NCI-H69 (cell line): ENCODE measurements at places on chromosomes 11 and 22.

GRCh38 chr11:3109921-3110706 is 52.9 kb upstream of the CARS1 start:
- peak; percentile 63 for DNase-seq

- peak; percentile 91 for DNase-seq
These were observed 331.2 kb downstream of the TMEM135 start for GRCh38 chr11:87368858-87369480.

DNA sequence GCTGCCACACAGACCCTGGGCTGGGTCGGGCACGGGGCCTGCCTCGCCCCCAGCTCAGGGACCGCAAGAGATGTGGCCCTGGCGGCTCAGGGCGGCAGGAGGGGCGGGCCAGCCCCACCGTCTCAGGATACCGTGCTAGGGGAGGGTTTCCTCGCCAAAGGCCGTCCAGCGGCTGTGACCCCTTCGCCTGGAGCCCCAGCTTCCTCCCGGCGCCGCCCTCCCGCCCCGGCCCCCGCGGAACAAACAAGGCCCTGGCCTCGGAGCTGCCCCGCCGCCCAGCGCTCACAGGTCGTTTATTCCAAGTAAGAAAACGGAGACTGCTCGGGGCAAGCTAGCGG is 543 bp upstream of the AP2A2 start:
- DNase-seq: no peak

DNA sequence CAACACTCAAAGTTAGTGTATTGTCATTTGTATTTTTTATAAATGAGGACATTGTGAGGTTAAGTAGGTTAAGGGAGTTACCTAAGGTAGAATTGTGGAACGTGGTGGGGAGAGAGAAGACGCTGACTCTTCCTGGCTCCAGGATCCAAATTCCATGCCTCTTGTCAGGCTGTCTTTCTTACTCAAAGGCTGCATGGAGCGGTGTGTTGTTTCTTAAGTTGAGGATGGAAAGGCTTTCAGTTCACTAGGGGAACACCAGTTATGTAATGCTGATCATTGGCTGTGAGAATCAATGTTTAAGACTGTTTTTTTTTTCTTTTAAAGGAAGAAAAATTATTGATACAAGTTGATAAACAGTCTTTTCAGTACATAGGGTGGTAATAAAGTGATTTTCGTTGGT is 2.9 kb downstream of the UBE2L3 start:
- DNase-seq: no peak

GRCh38 chr22:36922711-36923110 is 9.3 kb downstream of the CSF2RB start:
- DNase-seq: no peak

DNA sequence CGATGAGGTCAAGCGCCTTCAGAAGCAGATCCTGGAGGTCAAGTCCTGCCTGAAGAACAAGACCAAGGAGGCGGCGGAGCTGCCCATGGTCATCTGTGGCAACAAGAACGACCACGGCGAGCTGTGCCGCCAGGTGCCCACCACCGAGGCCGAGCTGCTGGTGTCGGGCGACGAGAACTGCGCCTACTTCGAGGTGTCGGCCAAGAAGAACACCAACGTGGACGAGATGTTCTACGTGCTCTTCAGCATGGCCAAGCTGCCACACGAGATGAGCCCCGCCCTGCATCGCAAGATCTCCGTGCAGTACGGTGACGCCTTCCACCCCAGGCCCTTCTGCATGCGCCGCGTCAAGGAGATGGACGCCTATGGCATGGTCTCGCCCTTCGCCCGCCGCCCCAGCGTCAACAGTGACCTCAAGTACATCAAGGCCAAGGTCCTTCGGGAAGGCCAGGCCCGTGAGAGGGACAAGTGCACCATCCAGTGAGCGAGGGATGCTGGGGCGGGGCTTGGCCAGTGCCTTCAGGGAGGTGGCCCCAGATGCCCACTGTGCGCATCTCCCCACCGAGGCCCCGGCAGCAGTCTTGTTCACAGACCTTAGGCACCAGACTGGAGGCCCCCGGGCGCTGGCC is 11.0 kb downstream of the RASD2 start:
- no peak for DNase-seq

- no peak for DNase-seq
These were observed 6.9 kb downstream of the DPAGT1 start for GRCh38 chr11:119094816-119095065.

DNA sequence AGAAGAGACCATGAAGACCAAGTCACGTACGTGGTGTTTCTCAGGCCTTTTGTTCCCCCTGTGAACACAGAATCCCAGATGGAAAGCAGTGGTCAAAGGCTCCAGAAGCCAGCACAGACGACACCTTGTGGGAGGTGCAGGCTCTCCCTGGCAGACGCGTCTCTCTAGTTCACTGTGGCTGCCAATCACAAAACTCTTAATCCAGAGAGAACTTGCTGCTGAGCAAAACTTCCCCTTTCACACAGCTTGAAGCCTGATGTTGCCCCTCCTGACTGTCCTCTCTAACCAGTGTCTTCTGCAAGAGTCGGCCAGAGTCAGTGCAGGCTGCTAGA is 67.1 kb downstream of the PIWIL3 start:
- DNase-seq: peak; percentile 70

DNA sequence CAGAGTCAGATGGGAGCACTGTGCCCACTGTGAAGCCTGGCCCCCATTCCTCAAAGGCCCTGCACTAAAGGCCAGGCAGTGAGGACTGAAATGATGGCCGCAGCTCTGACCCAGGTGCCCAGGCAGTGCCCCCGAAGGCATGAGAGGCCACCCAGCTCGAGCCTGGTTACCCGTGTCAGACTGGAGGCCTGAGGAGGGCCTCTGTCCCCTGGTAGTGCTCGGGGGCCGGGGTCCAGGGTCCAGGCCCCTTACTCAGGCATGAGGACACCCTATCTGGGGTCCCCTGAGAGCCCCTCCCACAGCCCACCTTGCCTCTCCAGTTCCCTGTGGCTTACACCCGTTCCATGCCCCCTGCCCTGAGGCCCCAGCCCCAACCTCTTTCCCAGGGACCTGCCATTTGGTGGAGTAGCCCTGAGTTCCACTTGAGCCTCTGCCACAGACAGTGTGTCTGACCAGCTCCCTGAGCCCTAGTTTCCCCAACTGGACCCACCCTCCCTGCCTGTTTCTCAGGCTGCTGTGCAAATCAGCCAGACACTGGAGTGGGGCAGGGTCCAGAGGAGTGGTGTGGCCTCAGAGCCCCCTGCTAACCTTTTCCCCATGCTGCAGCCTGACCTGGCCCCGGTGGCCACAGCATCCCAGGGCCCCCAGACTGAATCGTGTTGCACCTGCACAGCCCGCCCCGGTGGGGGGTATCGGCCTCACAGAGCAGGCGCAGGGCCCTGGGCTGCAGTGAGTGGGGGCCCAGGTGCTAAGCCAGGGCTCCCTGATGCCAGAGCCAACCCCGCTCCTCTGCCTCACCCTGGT is 10.8 kb upstream of the ANKRD13D start:
- DNase-seq: no peak

- no peak for DNase-seq
These were observed 6.7 kb downstream of the OR5AN1 start for GRCh38 chr11:59365232-59366018.

DNA sequence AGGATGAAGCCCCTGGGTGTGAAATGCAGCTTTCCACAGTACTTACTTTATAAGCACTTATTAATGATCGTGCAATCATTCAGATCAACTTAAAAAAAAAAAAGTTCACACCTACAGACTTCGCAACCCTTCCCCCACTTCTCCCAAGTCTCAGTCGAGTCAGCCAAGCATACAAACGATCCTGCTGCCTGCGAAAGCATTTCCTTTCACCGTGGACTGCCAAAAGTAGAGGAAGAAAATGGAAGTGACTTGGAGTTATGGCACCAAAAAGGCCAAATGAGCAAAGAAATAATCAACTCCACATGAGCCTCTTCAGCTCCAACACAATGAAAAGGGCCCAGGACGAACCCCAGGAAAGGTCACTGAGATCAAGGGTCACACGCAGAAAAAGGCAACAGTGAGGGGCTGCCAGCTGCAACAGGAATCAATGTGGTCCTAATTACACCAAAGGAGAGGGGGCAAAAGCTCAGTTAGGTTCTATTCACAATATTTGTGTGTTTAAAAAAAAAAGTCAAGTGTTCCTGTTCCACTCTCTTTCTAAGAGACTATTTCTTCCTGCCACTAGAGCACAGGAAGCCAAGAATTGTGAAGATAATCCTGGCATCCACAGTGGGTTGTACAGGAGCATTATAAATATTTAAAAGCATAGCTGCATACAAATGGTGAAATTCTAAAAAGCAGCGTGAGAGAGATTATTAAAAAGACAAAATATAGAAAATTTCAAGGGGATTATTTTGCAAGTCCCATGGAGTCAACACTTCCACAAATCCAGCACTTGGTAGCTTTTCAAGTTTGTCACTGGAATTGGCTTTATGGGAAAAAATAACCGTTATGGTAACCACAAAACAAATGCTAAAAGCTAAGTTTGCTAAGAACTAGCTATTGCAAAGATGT is 28.4 kb downstream of the CDON start:
- no peak for DNase-seq

- DNase-seq: peak; percentile 49
These were observed 772 bp downstream of the SBF1 start for GRCh38 chr22:50473855-50474671.

DNA sequence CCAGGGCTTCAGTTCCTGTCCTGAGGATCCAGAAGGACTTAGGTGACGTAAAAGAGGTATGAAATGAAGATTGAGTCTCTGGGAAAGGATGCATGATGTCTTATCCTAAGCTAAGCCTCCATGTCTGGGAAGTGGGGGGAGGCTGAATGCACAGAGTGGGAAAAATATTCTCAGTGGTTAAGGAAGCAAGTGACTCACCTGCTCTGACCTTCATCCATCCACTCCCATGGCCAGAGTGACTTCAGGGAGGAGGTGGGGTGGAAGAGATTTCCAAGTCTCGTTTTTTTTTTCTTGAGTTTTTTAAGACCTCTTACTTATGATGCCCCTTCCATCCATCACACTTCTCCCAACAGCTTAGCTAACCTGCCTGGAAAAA is 32.5 kb upstream of the POLD3 start:
- DNase-seq: no peak

DNA sequence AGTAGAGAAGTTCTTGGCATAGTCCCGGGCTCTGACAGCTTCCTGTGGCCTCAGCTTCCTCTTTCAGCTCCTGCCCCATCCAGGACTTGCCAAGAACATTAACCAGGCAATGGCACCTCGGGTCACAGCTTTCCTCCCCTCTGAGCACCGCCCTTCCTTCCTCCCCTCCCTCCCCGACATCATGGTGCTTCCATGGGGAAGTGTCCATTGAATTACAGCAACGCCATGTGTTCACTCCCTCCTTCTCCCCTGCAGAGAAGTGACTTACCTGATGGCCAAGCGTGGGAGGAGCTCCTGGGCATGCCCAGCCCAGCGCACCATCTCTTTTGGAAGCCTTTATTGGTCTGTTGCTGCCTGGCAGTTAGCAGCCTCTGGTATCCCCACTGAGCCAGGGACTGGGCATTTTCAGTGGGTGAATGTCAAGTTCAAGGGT is 25.8 kb upstream of the DAGLA start:
- DNase-seq: peak; percentile 95

DNA sequence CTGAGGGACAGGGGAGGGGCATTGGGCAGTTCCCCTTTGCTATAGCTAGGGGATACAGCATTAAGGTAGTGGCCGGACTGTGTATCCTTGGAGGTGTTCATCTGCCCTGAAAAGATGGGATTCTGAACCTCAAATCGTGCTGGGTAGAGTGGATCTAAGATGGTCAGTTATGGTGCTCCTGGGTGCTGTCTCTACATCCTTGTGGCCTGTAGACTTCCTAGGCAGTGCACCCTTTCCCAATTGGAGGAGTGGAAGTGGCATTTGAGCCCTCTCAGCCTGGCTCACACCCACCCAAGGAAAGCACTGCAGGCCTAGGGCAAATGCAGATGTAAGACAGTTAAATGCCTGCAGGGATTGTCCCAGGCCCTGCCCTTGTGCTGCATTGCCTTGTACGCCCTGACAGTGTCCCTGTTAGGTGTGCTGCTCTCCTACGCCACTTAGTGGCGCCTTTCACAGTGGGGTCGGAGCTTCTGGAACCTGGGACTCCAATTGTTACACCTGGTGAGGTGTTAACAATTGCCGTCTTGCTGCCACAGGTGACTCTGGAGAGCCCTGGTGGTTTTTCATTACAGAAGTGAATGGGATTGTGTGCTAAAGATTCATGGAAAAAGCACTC is 35.0 kb downstream of the PPFIBP2 start:
- peak; percentile 56 for DNase-seq

DNA sequence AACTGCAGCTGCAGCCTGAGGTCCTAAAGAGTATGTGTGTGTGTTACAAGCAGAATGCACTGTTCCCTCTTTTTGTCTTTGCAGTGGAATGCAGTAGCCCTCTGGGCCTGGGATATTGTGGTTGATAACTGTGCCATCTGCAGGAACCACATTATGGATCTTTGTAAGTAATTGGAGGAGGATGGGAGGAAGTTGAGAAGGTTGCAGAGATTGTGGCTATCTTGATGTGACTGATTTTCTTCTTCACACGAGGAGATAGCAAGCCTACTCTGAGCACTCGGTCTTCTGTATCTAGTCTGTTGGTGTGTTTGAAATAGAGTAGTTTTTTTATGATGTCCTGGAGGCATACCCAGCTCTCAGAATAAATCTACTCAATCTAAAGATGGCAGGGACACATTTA is 2.3 kb downstream of the RBX1 start:
- DNase-seq: no peak
